ENCODE measurements at places on chromosomes 2 and 18. TPM values are rescaled to one million over a fixed set of nuclear protein-coding genes. Genes with fewer than 3 reads are reported as not detected.

LCT gene
- total RNA-seq: not detected

CROCC2 gene
- not detected for total RNA-seq

DSC3 gene
- 1.3 TPM for total RNA-seq

- H3K4me1 ChIP-seq: no peaks in the 10 kb centered on the region
- DNase-seq: no peak
- no peaks in the 10 kb centered on the region for H3K27me3 ChIP-seq
- no peak overlapping the region for H3K4me3 ChIP-seq
- peaks cover 18% of the 10 kb centered on the region for H3K36me3 ChIP-seq
Observed at GRCh38 chr18:79733986-79734770, 54.6 kb downstream of the CTDP1 start.

DNA sequence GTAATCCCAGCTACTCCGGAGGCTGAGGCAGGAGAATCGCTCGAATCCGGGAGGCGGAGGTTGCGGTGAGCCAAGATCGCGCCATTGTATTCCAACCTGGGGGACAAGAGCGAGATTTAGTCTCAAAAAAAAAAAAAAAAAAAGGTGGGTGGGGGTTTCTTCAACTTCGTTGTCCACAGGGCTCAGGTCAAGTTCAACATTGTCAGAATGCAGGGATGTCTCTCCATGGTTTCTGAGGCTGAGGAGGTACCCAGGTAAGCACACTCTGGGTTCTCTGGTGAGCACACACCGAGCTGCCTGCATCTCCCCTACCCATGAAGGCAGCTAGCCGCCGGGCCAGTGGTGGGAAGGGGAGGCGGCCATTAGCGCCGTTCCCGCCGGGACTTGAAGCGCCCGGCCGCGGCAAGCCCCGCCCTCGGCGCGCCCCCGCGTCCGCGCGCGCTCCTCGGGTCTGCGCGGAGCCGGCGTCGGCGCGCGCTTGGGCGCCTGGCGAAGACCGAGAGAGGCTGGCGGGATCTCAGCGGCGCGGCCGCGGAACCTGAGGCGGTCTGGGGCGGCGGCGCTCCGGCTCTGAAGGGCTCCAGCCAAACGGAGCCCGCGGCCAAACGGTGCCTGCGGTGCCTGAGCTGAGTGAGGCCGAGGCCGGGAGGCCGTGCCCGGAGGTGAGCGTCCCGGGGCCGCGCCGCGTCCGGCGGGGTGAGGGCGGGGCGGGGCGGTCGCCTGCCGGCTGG lies at the start of gene UBXN2A:
Gene UBXN2A, plus strand, starts transcription at position 477 of the 731 bp plus-strand sequence. CDS start 17,852 bp downstream, outside the sequence.
- H3K4me3 ChIP-seq: peak within 1 kb of the TSS; percentile 82
- H3K4me1 ChIP-seq: peaks cover 28% of the 10 kb centered on the region
- H3K36me3 ChIP-seq: no peaks in the 10 kb centered on the region
- DNase-seq: peak; percentile 76
- no peaks in the 10 kb centered on the region for H3K27me3 ChIP-seq
- H3K27ac ChIP-seq: peak within 1 kb of the TSS; percentile 80

GRCh38 chr2:55786280-55786679 lies 92.6 kb upstream of the PNPT1 start:
- no peak for DNase-seq
- no peaks in the 10 kb centered on the region for H3K4me1 ChIP-seq
- H3K27ac ChIP-seq: no peak overlapping the region
- H3K36me3 ChIP-seq: no peaks in the 10 kb centered on the region

DNA sequence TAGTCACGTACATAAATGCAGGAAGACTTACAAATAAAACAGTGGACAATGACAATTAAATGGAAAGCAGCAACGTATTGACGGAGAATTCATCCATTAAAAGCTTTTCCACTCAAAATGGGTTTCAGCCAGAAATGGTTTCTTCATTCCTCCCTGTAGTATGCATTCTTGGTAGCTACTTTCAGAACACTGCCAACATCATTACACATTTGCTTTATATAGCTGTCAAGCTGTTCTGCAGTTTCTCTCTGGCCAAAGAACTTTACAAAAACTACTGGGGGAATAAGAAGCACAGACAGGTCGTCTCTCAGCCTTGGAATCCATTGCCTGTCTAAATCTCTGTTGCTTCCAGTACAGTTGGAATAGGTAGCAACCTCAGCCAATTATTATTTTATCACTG lies 84.1 kb upstream of the NCKAP5 start:
- H3K36me3 ChIP-seq: no peaks in the 10 kb centered on the region
- no peak overlapping the region for H3K4me3 ChIP-seq
- H3K4me1 ChIP-seq: no peaks in the 10 kb centered on the region
- H3K27me3 ChIP-seq: no peaks in the 10 kb centered on the region

DNA sequence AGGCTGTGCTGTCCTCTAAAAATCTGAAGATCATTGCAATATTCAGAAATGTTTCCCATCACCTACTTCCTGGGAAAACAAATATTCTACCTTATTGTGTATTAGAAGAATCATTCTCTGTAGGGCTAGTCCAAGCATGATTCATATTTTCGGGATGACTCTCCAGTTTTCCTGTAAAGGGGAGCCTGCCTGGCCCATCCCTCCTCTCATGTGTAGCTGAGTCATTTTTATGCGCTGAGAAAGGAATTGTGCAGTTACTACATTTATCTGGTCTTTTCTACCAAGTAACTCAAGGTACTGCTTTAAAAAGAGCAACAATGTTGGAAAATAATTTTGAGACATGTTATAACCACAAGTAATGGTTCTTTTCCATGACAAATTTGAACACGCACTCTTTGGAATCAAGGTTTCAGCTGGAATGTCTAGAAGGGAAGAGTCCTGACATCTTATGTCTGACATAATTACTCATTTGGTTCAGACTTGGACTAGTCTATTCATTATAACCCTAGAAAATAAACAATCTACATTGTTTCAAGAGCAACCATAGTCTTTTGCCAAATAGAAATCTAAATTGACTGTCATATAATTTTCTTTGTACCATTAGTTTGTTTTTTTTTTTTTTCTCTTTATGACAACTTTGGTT lies 6.6 kb downstream of the DSG3 start:
- DNase-seq: no peak
- H3K4me3 ChIP-seq: no peak overlapping the region
- H3K27ac ChIP-seq: no peak overlapping the region
- no peaks in the 10 kb centered on the region for H3K36me3 ChIP-seq
